Fibroblast of lung (primary cell): ENCODE measurements at places on chromosomes 5 and 9. TPM values are rescaled to one million over a fixed set of nuclear protein-coding genes. Genes with fewer than 3 reads are reported as not detected.

DNA sequence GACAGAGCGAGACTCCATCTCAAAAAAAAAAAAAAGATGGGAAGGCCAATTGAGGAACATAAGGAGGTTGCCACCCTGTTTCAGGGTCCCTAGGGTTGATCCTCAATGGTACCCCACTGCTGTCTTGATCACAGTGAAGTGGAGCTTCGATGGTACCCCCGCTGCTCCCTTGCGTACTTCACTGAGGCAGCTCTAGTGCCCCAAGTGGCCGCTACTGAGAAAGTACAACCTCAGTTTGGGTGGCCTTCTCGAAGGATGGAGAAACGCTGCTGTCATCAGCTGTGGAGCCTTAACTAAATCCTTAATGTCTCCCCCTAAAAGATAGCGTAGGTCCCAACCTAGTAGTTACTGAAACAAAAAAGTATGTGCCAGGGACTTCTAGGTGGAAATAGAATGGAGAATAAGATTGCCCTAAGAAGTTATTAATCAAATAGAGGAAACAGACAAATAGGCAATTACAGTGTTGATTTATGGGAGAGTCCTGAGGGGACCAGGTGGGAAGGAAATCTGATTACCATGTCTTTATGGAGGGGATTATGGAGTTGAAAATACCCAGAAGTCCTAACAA is 6.3 kb downstream of the TESK1 start:
- H3K4me3 ChIP-seq = no peak overlapping the region
- H3K27me3 ChIP-seq = peaks cover 16% of the 10 kb centered on the region
- no peak overlapping the region for H3K27ac ChIP-seq

- H3K27me3 ChIP-seq = no peaks in the 10 kb centered on the region
- H3K4me1 ChIP-seq = no peaks in the 10 kb centered on the region
- no peak overlapping the region for H3K27ac ChIP-seq
- no peaks in the 10 kb centered on the region for H3K36me3 ChIP-seq
- DNase-seq = no peak
These were observed 144.7 kb upstream of the C9orf72 start for GRCh38 chr9:27717991-27718390.

DNA sequence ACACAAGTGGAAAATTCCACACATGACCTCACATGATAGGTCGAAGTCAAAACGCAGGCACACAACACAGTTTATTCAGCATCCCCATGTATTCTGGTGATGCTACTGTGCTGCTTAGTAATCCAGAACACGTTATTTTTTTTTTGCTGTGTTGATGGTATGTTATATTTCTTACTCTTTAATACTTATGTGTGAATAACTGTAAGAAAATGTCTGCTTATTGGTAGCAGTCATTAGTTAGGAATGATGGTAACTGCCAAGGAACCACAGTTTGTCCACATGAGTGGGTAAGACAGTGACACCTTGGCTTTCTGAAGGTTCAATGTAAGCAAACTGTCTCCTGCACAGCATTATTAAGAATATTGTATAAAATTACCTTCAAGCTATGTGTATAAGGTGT is 107.7 kb upstream of the DAPK1 start:
- H3K27ac ChIP-seq = no peak overlapping the region
- peak; percentile 76 for DNase-seq
- H3K36me3 ChIP-seq = no peaks in the 10 kb centered on the region
- no peak overlapping the region for H3K4me3 ChIP-seq

PCSK1 gene
- total RNA-seq = not detected in 2 replicates

DNA sequence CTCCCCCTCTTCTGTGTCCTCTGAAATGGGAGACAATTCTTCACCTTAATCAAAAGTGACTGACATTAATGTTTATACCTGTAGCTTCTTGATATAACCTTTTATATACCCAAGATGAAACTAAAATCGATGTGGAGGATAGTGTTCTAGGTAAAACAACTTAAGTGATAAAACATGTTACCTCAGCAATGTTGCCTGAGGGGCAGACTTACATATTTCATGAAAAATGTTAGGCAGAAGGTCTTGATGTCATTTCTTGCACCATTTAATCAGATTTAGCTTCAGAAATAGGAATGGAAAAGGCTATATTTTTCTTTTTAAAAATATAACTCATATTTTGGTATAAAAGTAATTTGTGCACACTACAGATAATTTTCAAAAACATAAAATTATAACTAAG is 22.7 kb upstream of the MACIR start:
- DNase-seq = no peak
- no peaks in the 10 kb centered on the region for H3K36me3 ChIP-seq
- H3K4me3 ChIP-seq = no peak overlapping the region
- H3K27me3 ChIP-seq = no peaks in the 10 kb centered on the region
- H3K27ac ChIP-seq = no peak overlapping the region

DNA sequence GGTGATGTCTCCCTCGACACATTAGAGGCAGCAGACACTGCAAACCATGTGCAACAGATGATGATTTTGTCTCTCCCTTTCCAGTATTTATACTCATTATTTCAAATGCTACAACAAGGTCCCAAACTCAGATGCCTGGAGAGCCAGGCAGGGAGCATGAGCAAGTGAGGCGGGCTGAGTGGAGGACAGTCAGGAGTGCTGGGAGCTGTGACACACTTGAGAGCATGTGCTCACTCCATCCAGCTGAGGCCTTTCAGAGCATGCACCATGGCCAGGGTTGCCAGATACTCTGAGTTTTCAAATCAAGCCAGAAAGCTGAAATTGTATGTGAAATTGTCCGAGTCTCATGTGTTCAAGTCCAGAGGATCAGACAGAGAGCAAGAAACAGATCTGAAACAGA is 55.8 kb upstream of the SLC2A8 start:
- H3K4me1 ChIP-seq = peaks cover 12% of the 10 kb centered on the region
- H3K27ac ChIP-seq = no peak overlapping the region
- no peak for DNase-seq
- no peak overlapping the region for H3K4me3 ChIP-seq

PELO gene
- 31.1 and 45.2 TPM in 2 replicates for total RNA-seq

GRCh38 chr9:79667817-79668436 is 96.2 kb downstream of the TLE4 start:
- no peak for DNase-seq
- H3K4me1 ChIP-seq = no peaks in the 10 kb centered on the region
- no peaks in the 10 kb centered on the region for H3K36me3 ChIP-seq
- no peak overlapping the region for H3K27ac ChIP-seq
- no peak overlapping the region for H3K4me3 ChIP-seq

DOCK2 gene
- total RNA-seq = 3.6 and 8.9 TPM in 2 replicates

GRCh38 chr5:78429332-78429980 is 69.0 kb downstream of the SCAMP1 start:
- no peak overlapping the region for H3K27ac ChIP-seq
- H3K4me1 ChIP-seq = no peaks in the 10 kb centered on the region
- H3K27me3 ChIP-seq = no peaks in the 10 kb centered on the region
- H3K36me3 ChIP-seq = peaks cover 2% of the 10 kb centered on the region
- no peak for DNase-seq
- no peak overlapping the region for H3K4me3 ChIP-seq

- peak; percentile 88 for DNase-seq
- peak overlapping the region; percentile 75 for H3K27ac ChIP-seq
- H3K4me3 ChIP-seq = no peak overlapping the region
- H3K4me1 ChIP-seq = peaks cover 24% of the 10 kb centered on the region
- no peaks in the 10 kb centered on the region for H3K36me3 ChIP-seq
These were observed 66.6 kb downstream of the CDC14B start for GRCh38 chr9:96553070-96553469.

CNTFR gene
- 0.26 TPM in 1 of 2 replicates, not detected in the other for total RNA-seq

DNA sequence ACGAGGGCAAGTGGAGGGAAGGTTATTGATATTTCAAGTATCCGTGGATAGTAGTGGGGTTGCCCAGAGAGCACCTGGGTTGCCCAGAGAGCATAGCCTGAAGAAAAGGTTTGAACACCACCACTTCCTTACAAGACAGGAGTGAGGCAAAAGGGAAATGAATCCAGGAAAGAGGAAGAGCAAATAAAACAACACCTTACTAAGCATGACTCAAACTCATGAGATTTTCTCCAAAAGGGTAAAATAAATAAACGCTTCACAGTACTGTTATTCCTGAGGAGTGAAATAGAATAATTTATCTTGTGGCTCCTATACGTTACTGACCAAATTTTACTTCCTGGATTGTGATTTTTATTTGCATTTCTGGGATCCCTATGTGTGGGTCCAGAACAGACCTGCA is 65.2 kb upstream of the PTPRD start:
- no peaks in the 10 kb centered on the region for H3K4me1 ChIP-seq
- H3K36me3 ChIP-seq = no peaks in the 10 kb centered on the region
- no peaks in the 10 kb centered on the region for H3K27me3 ChIP-seq

TAF1L gene
- total RNA-seq = under 0.01 TPM in 2 replicates

GRCh38 chr9:16314476-16314875 is 556.0 kb downstream of the BNC2 start:
- H3K4me1 ChIP-seq = peaks cover 2% of the 10 kb centered on the region
- no peaks in the 10 kb centered on the region for H3K27me3 ChIP-seq
- no peak overlapping the region for H3K27ac ChIP-seq
- H3K4me3 ChIP-seq = no peak overlapping the region

DNA sequence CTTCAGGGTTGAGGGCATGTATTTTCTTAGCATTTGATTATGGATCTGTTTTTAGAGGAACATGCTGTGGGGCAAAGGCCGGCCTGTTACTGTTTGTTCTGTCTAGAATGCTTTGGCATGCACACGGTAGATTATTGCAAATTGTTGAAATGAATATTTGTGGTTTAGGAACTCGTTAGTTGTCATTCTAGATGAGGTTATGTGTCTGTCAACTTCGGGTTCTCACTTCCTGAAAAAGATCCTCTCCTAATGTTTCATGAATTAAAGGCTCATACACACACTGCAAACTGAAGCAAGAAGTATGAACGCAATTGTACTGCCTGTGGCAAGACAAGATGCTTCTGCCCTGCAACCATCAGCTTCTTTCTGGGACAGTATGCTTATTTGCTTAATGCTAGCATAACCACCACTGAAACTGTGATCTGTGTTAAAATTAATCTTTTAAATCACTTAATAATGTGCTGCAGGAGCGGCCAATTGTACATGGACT is 99.6 kb downstream of the BASP1 start:
- H3K27ac ChIP-seq = no peak overlapping the region
- DNase-seq = peak; percentile 50
- H3K4me3 ChIP-seq = no peak overlapping the region
- peaks cover 21% of the 10 kb centered on the region for H3K4me1 ChIP-seq
- no peaks in the 10 kb centered on the region for H3K36me3 ChIP-seq
- no peaks in the 10 kb centered on the region for H3K27me3 ChIP-seq

- no peaks in the 10 kb centered on the region for H3K36me3 ChIP-seq
- no peaks in the 10 kb centered on the region for H3K27me3 ChIP-seq
- no peaks in the 10 kb centered on the region for H3K4me1 ChIP-seq
- no peak for DNase-seq
- no peak overlapping the region for H3K4me3 ChIP-seq
These were observed 78.1 kb downstream of the MACROH2A1 start for GRCh38 chr5:135320718-135321484.

SAP30L gene
- total RNA-seq = 25.9 and 26.6 TPM in 2 replicates

DNA sequence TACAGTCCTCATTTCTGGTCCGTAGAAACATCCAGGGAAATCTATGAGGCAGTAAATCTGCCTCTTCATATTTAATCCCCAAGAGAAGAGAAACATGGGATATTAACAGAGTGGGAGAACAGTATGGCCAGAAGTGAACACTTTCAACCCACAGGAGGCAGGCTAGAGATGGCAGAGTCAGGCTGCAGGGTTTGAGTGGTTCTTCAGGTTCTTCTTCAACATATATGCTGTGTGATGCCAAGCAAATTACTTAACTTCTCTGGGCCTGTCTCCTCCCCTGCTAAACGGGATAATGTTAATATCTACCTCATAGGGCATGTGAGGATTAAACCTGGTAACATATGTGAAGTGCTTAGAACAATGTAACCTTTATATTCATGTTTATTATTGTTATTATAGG is 321.8 kb downstream of the PSAT1 start:
- H3K4me3 ChIP-seq = no peak overlapping the region
- no peaks in the 10 kb centered on the region for H3K36me3 ChIP-seq
- H3K27me3 ChIP-seq = no peaks in the 10 kb centered on the region
- H3K4me1 ChIP-seq = peaks cover 2% of the 10 kb centered on the region
- DNase-seq = no peak

DNA sequence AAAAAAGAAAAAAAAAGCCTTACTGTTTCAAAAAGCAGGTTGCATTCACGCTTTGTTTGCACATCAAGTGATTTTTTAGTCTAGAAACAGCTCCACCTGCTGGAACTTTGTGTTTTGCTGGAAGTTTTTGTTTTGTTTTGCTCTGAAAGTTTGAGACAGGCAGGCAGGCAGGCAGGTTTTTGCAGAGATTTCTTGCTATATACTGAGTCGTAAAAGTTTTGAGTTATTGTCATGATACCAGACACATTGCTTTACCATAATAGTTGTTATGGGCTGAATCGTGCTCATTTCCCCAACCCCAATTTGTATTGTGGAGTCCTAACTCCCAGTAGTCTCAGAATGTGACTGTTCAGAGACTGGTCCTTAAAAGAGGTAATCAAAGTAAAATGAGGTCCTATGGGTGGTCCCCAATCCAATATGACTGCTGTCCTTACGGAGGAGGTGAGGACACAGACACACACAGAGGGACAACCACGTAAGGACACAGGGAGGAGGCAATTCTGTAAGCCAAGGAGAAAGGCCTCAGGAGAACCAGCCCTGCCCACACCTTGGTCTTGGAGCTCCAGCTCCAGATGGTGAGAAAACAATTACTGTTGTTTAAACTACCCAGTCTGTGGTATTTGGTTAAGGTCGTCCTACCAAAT is 20.9 kb downstream of the OR2Y1 start:
- H3K27ac ChIP-seq = no peak overlapping the region
- no peak overlapping the region for H3K4me3 ChIP-seq
- peak; percentile 20 for DNase-seq
- H3K27me3 ChIP-seq = no peaks in the 10 kb centered on the region
- no peaks in the 10 kb centered on the region for H3K4me1 ChIP-seq
- no peaks in the 10 kb centered on the region for H3K36me3 ChIP-seq

WNT8A gene
- not detected in 2 replicates for total RNA-seq

DNA sequence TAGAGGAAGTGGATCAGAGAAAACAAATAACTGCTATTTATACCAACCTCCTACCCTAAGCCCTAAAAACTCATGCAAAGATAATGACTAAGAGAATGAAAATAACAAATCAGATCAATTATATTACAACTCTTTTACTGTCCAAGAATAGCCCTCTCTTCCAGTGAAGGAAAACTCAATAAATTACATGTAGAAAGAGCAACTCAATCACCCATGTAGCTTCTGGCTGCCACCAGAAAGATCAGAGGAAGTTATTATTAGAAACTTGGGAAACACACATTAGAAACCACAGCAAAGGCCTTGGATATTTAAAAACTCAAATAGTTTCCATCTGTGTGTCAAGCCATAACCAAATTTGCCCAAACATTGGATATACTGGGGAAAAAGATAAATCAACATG is 134.0 kb upstream of the TARS1 start:
- no peaks in the 10 kb centered on the region for H3K36me3 ChIP-seq
- no peak overlapping the region for H3K27ac ChIP-seq
- peaks cover 16% of the 10 kb centered on the region for H3K4me1 ChIP-seq
- no peaks in the 10 kb centered on the region for H3K27me3 ChIP-seq
